CD4-positive, alpha-beta T cell (primary cell): ENCODE measurements at places on chromosomes 4 and X. TPM values are rescaled to one million over a fixed set of nuclear protein-coding genes. Genes with fewer than 3 reads are reported as not detected.

LUZP4 gene
- not detected for total RNA-seq

DNA sequence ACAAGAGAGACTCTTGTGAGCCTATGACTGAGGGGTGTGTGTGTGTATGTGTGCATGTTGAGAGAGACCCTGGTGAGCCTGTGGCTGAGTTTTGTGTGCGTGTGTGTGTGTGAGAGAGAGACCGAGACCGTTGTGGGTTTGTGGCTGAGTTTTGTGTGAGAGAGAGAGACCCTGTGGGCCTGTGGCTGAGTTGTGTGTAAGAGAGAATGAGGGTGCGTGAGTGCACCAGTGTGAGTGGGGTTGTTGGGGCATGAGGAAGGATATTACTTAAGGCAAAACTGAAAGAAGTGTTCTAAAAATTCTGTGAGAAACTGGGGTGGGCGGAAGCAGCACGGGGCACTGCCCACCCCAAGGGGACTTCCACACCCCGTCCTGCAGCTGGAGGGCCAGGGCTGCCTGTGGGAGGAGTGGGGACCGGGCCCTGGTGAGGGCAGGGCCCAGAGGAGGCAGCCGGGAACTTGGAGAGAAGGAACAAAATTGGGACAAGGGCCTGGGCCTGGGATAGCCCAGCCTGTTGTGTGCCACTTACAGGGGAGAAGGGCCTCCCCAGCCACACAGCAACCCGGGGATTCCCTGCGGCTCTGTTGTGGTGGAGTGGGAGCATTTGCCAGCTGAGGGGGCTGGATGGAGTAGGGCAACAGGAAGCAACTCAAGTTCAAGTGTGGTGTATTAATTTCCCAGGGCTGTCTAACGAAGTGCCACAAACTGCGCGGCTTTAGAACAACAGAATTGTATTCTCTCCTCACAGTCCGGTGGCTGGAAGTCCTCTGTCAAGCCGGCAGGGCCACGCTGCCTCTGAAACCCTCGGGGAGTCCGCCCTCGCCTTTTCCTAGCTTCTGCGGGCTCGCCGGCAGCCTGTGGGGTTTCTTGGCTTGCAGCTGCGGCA is 22.1 kb downstream of the TMEM131L start:
- H3K4me3 ChIP-seq = peak overlapping the region; percentile 57
- no peaks in the 10 kb centered on the region for H3K27me3 ChIP-seq
- H3K36me3 ChIP-seq = peaks cover 15% of the 10 kb centered on the region
- DNase-seq = peak; percentile 71

TXLNG gene
- total RNA-seq = 17.2 TPM

CCNA2 gene
- total RNA-seq = 0.34 TPM

EXOC1L gene
- not detected for total RNA-seq

FHDC1 gene
- 0.03 TPM for total RNA-seq

DNA sequence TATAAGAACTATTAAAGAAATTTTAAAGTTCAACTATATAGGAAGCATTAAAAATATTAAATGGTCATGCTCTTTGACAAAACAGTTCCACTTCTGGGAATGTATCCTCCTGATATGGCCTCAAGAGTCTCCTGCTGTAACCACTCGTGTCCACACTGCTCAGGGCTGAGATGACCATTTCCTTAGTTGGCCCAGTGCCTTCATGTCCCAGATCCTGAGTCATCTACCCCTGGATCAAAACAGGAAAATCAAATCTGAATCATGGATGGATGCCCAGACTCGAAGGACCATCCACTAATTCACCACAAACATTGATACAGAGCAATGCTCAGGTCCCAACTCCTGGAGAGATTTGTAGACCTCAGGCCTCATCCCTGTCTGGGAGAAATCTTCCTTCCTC is 44.7 kb downstream of the GPRASP3 start:
- no peak overlapping the region for H3K4me3 ChIP-seq
- DNase-seq = no peak
- no peaks in the 10 kb centered on the region for H3K36me3 ChIP-seq
- H3K4me1 ChIP-seq = peaks cover 4% of the 10 kb centered on the region
- no peak overlapping the region for H3K27ac ChIP-seq

GRCh38 chrX:13212191-13212651 is 107.6 kb downstream of the ATXN3L start:
- no peaks in the 10 kb centered on the region for H3K36me3 ChIP-seq
- no peaks in the 10 kb centered on the region for H3K4me1 ChIP-seq
- H3K4me3 ChIP-seq = no peak overlapping the region

- H3K27me3 ChIP-seq = no peaks in the 10 kb centered on the region
- H3K27ac ChIP-seq = no peak overlapping the region
- no peak overlapping the region for H3K4me3 ChIP-seq
- DNase-seq = no peak
- H3K4me1 ChIP-seq = no peaks in the 10 kb centered on the region
These were observed 7.3 kb downstream of the ZNF280C start for GRCh38 chrX:130261296-130261893.

DNA sequence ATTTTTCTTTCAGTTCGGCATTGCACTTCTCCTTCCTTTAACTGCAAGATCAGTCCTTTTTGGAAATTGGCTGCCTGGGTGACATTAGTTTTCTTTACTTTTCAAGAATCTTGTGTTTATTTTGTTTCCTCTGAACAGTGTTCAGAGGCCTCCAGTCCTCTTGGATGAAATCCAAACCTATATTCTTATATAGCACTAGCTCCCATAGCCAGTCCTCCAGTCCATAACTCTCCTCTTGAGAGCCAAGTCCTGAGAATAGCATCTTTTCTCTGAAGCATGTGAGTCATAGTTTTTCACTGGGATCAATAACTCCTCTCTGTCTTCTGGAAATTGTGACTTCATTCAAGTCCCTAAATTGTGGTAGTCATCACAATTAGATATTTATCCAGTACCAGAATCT is 357.5 kb downstream of the RAPGEF2 start:
- DNase-seq = no peak
- H3K27ac ChIP-seq = no peak overlapping the region
- no peaks in the 10 kb centered on the region for H3K4me1 ChIP-seq

NPNT gene
- not detected for total RNA-seq

GRCh38 chr4:122946142-122946541 is 23.7 kb upstream of the NUDT6 start:
- H3K27me3 ChIP-seq = no peaks in the 10 kb centered on the region
- peaks cover 36% of the 10 kb centered on the region for H3K36me3 ChIP-seq
- no peaks in the 10 kb centered on the region for H3K4me1 ChIP-seq

PRKX gene
- total RNA-seq = 31.6 TPM

GRCh38 chr4:2338754-2339457 is 77.0 kb upstream of the MXD4 start:
- H3K27ac ChIP-seq = no peak overlapping the region
- H3K36me3 ChIP-seq = peaks cover 33% of the 10 kb centered on the region
- H3K4me3 ChIP-seq = no peak overlapping the region
- H3K4me1 ChIP-seq = peaks cover 6% of the 10 kb centered on the region

GRCh38 chrX:39421006-39421405 is 619.7 kb downstream of the MID1IP1 start:
- no peak overlapping the region for H3K4me3 ChIP-seq
- H3K4me1 ChIP-seq = peaks cover 5% of the 10 kb centered on the region
- H3K36me3 ChIP-seq = no peaks in the 10 kb centered on the region

ITIH6 gene
- not detected for total RNA-seq

GRCh38 chr4:13092702-13093101 is 391.4 kb downstream of the RAB28 start:
- H3K27ac ChIP-seq = no peak overlapping the region
- no peak overlapping the region for H3K4me3 ChIP-seq
- no peaks in the 10 kb centered on the region for H3K36me3 ChIP-seq
- DNase-seq = no peak

DNA sequence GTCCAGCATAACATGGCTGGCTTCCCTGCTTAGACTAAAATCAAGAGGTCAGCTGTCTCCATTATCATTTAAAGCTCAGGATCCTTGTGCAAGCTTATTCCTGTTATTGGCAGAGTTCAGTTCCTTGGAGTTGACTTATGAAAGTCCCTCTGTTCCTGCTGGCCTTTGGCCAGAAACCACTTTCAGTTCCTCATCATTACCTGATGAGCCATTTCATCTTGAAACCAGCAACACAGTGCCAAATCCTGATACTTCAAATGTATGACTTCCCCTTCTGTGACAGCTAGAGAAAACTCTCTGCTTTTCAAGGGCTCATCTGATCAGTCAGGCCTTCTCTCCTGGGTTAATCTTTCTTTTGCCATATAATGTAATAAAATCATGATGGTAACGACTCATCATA is 110.6 kb upstream of the FSTL5 start:
- H3K4me1 ChIP-seq = no peaks in the 10 kb centered on the region
- no peak overlapping the region for H3K4me3 ChIP-seq
- no peak for DNase-seq
- no peak overlapping the region for H3K27ac ChIP-seq
- no peaks in the 10 kb centered on the region for H3K27me3 ChIP-seq

DNA sequence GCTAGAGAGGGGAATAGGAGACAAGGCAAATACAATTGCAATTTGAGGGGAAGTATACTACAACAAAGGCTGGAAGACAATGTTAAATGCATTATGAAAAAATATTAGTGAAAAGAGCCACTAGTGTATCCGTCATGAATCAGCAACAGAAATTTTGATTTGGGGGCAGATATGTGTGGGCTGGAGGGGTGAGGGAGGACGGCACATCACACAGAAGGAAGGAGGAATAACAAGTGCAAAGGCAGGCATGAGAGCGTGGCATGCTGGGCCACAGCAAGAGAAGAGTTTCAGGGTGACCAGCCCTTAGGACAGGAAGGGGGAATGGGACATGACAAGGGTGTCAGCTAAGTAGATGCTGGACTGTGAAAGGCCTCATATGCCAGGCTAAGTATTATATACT is 63.7 kb upstream of the NAP1L5 start:
- H3K36me3 ChIP-seq = peaks cover 11% of the 10 kb centered on the region
- H3K27ac ChIP-seq = no peak overlapping the region
- no peak overlapping the region for H3K4me3 ChIP-seq
- no peaks in the 10 kb centered on the region for H3K4me1 ChIP-seq
- no peak for DNase-seq
- no peaks in the 10 kb centered on the region for H3K27me3 ChIP-seq

ZNF718 gene
- 6.3 TPM for total RNA-seq

ACE2 gene
- total RNA-seq = not detected

DNA sequence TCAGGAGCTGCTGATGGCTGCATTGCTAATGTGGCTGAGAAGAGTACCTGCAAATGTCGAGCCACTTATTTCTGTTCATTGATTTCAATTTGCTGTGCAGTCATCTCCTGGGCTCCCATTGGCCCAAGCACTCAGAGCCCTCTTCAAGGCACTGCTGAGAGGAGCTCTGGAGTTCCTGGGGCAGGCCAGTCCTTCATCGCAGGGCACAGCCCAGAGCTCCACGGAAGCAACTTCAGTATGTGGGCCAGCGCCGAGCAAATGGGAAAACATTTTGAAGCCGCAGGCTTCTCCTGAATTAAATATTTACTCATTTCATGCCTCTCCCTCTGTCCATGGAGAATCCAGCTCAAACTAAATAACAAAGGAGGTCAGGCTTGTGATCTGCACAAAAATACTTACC is 383.3 kb downstream of the BCOR start:
- H3K4me3 ChIP-seq = no peak overlapping the region
- H3K4me1 ChIP-seq = no peaks in the 10 kb centered on the region
- DNase-seq = no peak
- no peaks in the 10 kb centered on the region for H3K27me3 ChIP-seq

GRCh38 chrX:4881277-4881676 is 1167.8 kb upstream of the PRKX start:
- no peak for DNase-seq
- H3K4me3 ChIP-seq = no peak overlapping the region
- H3K36me3 ChIP-seq = no peaks in the 10 kb centered on the region
- H3K27me3 ChIP-seq = no peaks in the 10 kb centered on the region
- no peaks in the 10 kb centered on the region for H3K4me1 ChIP-seq
- no peak overlapping the region for H3K27ac ChIP-seq

- DNase-seq = no peak
- no peaks in the 10 kb centered on the region for H3K27me3 ChIP-seq
- no peak overlapping the region for H3K4me3 ChIP-seq
- H3K36me3 ChIP-seq = no peaks in the 10 kb centered on the region
These were observed 10.9 kb downstream of the KLHL4 start for GRCh38 chrX:87528487-87528886.

DNA sequence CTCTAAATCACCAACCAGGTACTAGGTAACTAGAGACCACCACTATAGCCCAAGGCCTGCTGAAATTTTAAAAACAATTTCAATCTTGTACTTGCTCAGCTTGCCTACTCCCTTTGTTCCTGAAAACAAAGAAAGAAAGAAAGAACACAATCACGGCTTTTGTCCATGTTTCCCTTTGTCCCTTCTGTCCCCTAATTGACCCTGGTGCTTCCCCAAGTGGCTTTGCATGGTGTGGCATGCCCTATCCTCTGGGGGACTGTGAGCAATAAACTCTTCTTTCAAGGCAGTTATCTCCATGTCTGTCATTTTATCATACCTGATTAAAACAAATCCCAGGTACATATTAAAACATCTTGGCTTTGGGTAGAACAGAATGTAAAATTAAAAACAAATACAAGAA is 94.8 kb downstream of the ARSJ start:
- DNase-seq = no peak
- H3K27ac ChIP-seq = no peak overlapping the region
- no peak overlapping the region for H3K4me3 ChIP-seq
- H3K4me1 ChIP-seq = no peaks in the 10 kb centered on the region
- no peaks in the 10 kb centered on the region for H3K36me3 ChIP-seq

DNA sequence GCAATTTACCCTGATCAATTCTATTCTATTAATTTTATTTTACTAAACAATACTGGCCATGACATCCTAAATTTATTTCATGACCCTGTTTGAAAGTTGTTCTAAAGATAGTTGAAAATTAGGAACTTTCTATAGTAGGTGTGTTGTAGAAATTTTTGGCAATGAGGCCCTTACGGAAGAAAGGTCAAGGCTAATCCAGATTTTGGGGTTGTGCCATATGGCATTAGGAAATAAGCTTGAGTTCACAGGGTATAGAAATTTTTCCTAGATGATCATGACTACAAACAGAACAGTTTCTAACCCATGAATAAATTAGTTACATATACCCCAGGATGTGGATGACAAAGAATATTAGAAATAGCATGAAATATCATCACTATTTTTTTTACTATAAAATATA is 7.8 kb upstream of the ALB start:
- no peaks in the 10 kb centered on the region for H3K4me1 ChIP-seq
- H3K27me3 ChIP-seq = no peaks in the 10 kb centered on the region
- DNase-seq = no peak
- H3K4me3 ChIP-seq = no peak overlapping the region

IDUA gene
- total RNA-seq = 77.8 TPM

- H3K4me3 ChIP-seq = no peak overlapping the region
- H3K4me1 ChIP-seq = peaks cover 16% of the 10 kb centered on the region
- H3K27ac ChIP-seq = no peak overlapping the region
- H3K27me3 ChIP-seq = no peaks in the 10 kb centered on the region
- DNase-seq = no peak
These were observed 1.4 kb upstream of the MSL3 start for GRCh38 chrX:11756354-11757318.

- no peaks in the 10 kb centered on the region for H3K36me3 ChIP-seq
- no peaks in the 10 kb centered on the region for H3K4me1 ChIP-seq
- no peak for DNase-seq
- H3K4me3 ChIP-seq = no peak overlapping the region
- H3K27ac ChIP-seq = no peak overlapping the region
- no peaks in the 10 kb centered on the region for H3K27me3 ChIP-seq
These were observed 1219.3 kb upstream of the PRKX start for GRCh38 chrX:4932790-4933189.
